Epithelial cell of proximal tubule (primary cell): ENCODE measurements at places on chromosomes 6 and 20.

DNA sequence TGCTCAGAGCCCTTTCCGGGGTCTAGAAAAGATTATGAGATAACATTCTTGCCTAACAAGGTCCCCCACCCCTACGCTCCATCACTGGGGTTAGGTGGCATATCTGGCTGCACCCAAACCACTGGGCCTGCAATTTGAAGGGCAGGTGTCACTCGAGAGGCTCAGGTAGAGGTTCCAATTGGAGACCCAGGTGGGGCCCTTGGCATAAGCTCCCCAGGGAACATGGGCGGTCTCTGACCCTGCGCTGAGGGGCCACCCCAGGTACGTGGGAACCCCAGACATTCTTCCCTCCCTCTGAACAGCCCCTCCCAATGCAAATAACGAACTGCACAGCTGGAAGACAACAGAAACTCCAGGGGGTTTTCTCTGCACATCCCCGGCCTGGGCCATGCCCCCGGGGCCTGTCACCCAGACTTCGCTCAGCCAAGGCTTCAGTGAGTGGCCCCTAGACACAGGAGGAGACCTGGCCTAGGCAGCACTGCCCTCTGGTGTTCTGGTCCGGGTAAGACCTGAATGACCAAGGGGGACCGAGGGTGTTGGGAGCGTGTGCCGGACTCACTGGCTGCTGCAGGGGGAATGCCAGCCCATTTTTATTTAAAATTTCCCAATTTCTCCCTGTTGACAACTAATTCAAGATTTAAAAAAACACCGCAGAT is 47.5 kb downstream of the DSTN start:
- DNase-seq = no peak

DNA sequence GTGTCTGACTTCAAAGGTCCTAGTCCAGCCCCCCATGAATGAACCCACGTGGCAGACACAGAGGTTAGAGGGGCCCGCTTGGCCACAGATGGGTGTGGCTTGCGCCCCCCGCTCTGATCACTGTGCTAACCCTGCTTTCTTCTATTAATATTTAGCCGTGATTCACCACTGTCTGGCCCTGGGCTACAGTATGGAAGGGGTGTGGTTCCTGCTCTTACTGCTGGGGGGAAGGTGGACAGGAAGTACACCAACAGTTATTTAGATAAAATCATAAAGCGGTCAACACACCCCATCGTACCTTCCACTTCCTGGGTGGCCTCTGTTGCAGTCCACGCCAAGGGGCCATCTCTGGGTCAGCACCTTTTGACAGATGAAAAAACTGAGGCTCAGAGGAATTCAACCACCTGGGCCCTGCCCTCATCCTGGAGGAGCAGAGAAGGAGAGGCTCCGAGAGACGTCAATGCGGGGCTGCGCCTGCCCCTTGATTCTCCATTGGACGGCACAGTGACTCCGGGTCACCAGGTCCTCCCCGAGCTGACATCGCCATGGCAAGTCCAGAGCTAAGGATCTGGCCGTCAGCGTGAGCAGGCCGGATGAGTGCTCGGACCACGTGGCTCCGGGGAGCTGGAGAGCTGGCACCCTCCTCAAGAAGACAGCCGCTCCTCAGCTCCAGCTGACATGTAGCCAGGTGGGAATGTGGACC is 206.3 kb downstream of the PREX1 start:
- no peak for DNase-seq

DNA sequence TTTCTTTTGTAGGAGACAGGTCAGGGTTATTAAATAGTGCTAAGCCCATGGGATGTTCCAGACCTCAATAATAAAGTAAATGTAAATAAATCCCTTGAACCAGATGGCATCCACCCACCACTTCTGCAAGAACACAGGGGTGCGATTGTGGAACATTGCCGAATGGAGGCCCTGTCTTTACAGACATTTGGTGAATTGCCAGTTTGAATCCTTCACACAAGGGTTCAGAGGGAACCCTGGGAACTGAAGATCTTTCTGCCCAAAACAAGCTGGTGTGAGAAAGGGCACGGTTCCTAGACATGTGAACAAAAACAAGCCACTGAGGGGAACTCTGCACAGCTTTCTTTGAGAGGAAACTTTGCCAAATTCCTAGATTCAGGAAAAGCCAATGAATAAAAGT is 30.2 kb upstream of the RNF8 start:
- no peak for DNase-seq

- no peak for DNase-seq
These were observed 11.5 kb downstream of the BRD2 start for GRCh38 chr6:32979720-32980487.

DNA sequence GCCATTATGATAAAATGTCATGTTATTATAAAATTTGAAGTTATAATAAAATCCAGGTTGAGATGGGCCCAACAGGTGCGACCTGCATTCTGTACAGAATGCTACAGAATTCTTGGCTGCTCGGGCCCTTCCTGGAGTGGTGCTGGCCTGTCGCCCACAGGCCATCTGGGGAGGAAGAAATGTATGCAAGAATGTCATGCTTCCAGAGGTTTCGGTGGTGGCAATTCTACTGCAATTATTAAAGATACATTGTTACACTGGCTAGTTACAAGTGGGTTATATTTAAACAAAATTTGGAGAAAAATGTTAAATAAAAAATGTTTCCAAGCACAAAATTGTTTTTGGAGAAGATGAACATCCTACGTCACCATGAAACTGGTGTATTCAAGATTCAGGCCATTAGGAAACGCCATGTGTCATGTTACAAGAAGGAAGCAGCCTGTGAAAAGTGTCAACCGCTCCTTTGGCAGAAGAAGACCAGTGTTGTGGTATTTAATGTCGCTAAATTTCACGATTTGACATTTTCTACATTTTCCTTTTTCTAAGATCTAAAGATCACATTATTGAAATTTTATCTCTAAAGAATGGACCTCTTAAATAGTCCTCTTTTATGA is 7.1 kb downstream of the RAMACL start:
- DNase-seq = no peak
